Left cardiac atrium (tissue), 4 donors: ENCODE measurements at places on chromosomes 16 and 17.

DNA sequence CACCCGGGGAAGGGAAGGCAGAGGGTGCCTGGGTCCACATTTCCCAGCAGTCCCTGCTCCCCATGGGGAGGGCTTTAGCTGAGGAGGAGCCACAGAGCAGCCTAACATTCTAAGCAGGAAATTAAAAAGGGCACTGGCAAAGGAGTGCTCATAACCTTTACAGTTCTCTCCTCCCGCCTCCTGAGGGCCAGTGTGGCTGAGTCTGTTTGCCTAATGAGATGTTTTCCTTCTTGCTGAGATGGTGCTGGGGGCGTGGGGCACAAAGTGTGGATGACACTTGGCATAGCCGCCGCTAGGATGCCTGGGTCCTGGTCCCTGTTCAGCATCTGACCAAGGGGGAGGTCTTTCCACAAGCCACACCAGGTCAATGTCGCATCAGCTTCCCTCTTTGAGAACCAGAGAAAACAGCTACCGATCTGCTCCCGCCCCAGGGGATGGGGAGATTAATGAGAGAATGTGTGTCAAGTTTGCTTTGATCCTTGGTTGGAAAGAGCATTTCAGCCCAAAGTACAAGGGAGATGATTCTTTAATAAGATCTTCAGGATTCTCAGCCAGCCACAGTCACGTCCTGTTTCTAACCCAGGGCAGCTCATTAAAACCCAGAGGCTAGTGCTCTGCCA is 5.8 kb downstream of the KIF18B start:
- DNase-seq: no peak

DNA sequence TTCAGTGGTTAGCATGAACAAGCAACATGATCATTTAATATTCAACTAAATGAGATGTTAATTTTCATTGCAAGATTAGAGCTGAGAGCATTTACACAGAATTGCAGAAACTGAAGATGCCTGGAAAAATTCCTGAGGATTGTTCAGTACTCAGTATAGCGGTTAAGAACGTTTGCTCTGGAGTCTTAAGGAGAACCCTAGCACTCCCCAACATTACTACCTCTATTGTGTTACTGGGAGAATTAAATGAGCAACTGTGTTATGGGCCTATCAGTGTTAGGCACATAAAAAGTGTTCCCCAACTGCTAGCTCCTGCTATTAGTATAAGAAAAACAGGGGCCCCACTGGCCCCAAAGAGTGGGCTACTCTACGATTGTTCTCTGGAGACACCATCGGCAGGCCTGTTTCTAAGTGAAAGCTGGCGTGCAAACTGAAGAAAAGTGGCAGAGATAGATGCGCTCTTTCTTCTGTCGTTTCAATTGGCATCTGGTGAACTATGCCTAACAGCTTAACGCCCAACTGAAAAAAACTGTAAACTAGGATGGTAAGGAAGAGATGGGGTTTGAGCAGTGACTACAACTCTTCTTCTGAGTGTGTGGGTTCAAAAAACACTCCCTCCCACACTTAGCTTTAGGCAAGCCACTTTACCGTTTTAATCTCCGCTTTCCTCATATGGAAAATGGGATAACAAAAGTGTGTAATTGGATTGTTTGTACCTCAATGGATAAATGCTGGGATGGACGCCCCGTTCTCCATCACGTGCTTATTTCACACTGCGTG is 1.3 kb downstream of the CDR2 start:
- no peak for DNase-seq

DNA sequence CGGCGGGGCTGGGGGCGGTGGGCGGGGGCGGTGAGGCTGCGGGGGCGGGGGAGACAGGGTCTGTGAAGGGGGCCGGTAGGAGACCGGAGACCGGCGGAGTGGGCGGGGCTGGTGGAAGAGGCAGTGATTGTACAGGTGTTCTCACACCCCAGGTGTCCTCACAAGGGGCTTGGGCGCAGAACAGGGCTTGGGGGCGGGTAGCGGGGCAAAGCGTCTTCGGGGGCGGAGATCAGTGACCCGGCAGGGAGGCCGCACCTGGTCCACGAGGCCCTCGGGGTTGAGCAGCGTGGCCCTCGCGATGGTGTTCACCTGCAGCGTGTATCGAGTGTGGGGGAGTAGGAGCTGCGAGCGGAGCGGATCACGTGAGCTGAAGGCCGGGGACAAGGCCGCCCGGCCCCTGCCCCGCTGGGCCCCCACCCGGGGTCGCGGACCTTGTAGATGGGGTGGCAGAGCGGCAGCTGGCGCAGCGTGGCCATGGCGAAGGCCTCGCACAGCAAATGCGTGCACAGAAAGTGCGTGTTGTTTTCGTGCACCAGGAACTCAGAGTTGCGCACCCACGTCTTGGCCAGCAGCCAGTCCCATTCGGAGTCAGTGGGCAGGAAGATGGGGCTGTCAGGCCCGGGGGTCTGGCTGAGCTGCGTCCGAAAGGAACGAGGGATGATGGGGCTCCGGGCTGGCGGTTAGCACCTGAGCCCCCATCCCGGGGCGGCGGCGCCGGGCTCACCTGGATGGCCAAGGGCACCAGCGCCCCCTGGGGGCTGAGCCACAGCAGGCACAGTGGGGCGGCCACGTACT is 8.5 kb downstream of the ALOXE3 start:
- DNase-seq: peak; percentile 61

DNA sequence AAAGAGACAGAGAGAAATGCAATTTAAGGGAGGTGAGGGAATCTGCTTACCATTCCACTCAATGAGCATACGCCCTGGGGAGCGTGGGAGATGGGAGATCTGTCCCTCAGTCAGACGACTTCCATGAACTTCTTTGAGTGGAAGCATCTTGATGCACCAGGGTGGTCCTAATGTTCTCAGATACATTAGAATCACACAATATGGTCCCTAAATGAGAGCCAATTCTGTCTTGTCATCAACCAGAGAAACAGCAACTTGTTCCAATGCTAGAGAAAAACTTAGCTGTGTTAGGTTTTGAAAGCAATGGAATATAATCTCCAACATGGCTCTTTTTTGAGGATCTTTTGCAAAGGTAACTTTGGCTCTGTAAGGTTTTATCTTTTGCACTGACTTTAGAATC is 44.1 kb downstream of the GPR139 start:
- DNase-seq: no peak

GRCh38 chr17:82013772-82014321 is 8.8 kb downstream of the CENPX start:
- DNase-seq: no peak

- DNase-seq: peak; percentile 63
Measured at GRCh38 chr17:17300624-17301568, 2.3 kb upstream of the NT5M start.

DNA sequence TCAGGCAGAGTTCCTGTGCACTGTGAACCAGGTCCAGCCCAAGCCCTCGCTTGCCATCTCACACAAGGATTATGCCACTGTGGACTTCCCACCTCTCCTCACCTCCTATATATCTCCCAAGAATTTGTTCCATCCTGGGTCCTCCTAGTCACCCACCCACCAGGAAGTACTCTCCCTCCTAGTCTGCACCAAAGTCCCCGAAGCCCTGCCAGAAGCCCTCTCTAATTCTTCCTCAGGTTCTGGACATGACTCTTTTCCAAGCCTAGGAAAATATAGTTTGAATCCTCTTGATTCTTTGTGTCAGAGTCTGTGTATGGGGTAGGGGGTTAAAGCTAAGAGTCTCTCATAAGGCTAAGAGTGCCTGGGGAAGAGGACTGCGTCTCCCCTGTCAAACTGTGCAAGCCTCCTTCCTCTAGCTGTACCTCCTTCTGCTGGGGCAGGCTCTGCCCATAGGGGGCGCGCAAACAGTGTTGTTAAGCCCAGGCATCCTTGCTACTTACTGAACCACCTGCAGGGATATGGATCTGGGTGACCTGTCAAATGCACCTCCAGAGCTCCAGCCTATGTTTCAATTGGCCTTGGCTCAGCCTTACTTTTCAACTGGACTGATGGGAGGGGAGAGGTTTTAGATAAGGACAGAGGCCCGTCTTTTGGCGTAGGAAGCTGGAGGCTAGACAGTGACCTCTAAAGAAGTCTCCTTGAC is 16.6 kb upstream of the DLX4 start:
- peak; percentile 78 for DNase-seq

GRCh38 chr17:47335101-47335936 is 11.6 kb downstream of the EFCAB13 start:
- DNase-seq: no peak
